T-helper 17 cell (primary cell): ENCODE measurements at places on chromosomes 1 and 21.

- DNase-seq: no peak
These were observed 90.7 kb upstream of the DUSP10 start for GRCh38 chr1:221832617-221833016.

DNA sequence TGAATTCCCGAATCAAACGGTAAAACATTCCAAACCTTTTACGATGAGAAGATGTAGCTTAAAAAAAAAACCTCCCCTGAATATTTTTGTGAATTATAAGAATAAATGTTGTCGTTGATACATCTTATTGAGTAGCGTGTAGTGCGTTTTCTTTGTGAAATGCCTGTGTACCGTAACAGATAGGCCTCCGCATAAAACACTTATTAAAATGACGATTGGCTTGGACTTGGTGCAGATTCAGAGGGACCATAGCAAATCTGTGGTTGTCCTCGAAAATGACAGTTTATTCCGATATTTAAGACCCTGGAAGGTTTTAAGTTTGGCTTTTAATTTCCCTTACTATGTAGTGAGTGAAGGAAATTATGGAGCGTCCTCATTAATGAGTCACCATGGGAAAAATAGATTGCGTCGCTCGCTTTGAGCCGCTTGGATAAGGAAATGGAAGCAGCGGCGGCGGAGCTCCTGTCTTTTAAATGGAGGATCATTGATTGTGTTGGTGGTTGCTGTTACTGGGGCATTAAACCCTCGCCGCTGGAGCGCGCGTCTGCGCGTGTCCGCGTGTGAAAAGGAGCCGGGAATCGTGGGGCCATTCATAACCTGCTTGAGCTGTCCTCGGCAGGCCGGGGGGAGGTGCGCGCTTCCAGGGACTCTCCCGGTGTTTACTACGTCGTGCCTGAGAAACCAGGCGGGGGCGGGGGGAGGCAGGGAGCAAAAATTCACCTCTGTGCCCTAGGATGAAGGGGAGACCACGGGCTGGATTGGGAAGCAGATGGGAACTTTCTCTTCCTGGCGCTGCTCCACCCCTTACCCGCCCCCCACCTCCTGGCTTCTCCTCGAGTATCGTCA lies 1.6 kb downstream of the SPEN start:
- peak; percentile 53 for DNase-seq

DNA sequence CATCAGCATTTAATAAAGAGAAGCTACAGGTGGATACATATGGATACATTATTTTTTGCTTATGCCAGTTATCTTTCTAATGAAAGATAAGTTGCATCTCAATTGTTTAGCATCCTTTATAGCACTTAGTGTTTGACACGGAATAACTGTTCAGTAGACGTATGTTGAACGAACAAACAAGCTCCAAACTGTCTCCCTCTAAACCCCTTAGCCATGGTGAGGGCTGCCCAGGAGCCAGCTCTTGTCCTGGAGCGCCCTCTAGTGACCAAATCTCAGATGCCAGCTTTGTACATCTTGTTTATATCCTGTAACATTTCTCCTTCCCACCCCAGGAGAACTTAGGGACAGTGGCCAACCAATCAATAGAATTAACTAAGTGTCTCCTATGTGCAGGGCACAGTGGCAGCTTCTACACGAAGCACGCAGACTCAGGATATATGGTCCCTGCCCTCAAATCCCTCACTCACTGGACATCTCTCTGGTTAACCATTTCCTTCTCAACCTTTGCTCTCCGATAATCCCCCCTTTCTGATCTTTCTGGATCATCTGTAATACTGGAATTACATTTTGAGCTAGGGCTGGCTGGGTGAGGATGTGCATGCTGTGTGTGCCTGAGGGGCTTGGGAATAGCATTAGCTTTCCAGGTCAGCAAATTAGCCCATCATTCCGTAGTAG lies 22.9 kb downstream of the KCNA10 start:
- DNase-seq: peak; percentile 47

- DNase-seq: no peak
These were observed 108.0 kb downstream of the HLCS start for GRCh38 chr21:36858320-36858957.

DNA sequence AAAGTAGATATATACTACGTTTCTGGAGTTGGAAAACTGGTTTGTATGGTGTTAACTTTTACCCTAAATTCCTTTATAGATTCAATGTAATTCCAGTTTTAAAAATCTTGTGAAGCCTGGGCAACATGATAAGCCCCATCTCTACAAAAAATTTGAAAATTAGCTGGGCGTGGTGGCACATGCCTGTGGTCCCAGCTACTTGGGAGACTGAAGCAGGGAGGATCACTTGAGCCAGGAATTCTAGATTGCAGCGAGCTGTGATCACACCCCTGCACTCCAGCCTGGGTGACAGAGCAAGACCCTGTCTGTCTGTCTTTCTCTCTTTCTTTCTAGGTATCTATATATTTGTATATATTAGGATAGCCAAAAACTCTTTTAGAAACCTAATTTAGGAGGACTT lies 141.9 kb downstream of the CLEC20A start:
- no peak for DNase-seq

GRCh38 chr1:65027666-65028358 lies 61.5 kb upstream of the JAK1 start:
- DNase-seq: no peak

DNA sequence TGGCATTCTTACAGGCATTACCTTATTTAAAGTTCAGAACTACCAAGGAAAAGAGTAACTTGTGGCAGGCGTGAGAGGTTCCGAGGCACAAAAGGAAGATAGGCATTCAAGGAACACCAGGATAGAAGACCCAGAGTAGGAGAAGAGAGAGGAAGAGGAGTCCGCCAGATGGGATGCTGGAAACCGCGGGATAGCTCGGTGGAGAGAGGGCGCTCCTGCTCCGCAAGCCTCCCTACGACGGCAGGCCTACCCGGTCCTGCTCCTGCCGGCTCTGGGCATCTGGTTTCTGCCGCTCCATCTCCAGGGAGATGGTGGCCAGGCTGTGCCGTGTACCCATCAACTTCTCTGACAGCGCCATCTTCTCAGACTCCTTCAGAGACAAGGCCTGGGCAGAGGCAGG lies 5.4 kb upstream of the NBPF1 start:
- DNase-seq: peak; percentile 9
